ENCODE measurements at places on chromosomes 1 and 21. TPM values are rescaled to one million over a fixed set of nuclear protein-coding genes. Genes with fewer than 3 reads are reported as not detected.

- no peak overlapping the region for H3K4me3 ChIP-seq
- DNase-seq = no peak
- H3K4me1 ChIP-seq = no peaks in the 10 kb centered on the region
- no peak overlapping the region for H3K27ac ChIP-seq
- no peaks in the 10 kb centered on the region for H3K36me3 ChIP-seq
- no peaks in the 10 kb centered on the region for H3K27me3 ChIP-seq
Measured at GRCh38 chr1:224684979-224685425, 68.9 kb downstream of the CNIH3 start.

Gene PKN2
- 45.8 TPM for total RNA-seq

Gene S100A7
- total RNA-seq = not detected

Gene DIRAS3
- total RNA-seq = 1.4 TPM

Gene HNRNPCL4
- not detected for total RNA-seq

Gene GPX7
- total RNA-seq = 6.2 TPM

DNA sequence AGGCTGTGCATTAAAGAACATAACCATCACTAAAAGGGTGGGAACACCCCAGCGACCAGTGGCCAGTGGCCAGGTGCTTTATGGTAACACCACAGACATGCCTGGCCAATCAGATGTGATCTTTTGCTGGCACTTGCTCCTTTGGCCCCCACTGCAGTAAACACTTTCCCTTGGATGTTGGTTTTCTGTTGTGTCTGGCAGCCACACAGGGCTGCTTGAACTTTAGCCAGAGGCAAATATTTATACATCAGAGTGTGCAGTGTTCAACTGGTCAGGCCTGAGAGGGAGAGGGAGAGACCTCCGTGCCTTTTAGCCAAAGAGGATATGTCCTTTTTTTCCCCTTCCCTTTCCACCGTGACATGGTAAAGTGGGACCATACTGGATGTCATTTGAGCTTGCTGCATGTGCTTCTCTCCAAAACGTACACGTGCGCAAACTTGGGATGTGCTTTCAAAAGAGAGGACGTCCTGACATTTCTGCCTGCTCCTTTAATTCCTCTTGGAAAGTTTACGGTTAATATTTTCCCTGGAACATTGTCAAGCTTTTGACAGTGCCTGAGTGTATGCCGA lies 101.2 kb downstream of the NFIA start:
- DNase-seq = no peak
- peak overlapping the region; percentile 85 for H3K27ac ChIP-seq
- no peaks in the 10 kb centered on the region for H3K27me3 ChIP-seq
- peaks cover 11% of the 10 kb centered on the region for H3K4me1 ChIP-seq
- H3K36me3 ChIP-seq = no peaks in the 10 kb centered on the region

Gene OR6N1
- total RNA-seq = 2.3 TPM

All from upper lobe of right lung (tissue), 1 donor.